T-helper 17 cell (primary cell): ENCODE measurements at places on chromosomes 3 and 15. TPM values are rescaled to one million over a fixed set of nuclear protein-coding genes. Genes with fewer than 3 reads are reported as not detected.

DNA sequence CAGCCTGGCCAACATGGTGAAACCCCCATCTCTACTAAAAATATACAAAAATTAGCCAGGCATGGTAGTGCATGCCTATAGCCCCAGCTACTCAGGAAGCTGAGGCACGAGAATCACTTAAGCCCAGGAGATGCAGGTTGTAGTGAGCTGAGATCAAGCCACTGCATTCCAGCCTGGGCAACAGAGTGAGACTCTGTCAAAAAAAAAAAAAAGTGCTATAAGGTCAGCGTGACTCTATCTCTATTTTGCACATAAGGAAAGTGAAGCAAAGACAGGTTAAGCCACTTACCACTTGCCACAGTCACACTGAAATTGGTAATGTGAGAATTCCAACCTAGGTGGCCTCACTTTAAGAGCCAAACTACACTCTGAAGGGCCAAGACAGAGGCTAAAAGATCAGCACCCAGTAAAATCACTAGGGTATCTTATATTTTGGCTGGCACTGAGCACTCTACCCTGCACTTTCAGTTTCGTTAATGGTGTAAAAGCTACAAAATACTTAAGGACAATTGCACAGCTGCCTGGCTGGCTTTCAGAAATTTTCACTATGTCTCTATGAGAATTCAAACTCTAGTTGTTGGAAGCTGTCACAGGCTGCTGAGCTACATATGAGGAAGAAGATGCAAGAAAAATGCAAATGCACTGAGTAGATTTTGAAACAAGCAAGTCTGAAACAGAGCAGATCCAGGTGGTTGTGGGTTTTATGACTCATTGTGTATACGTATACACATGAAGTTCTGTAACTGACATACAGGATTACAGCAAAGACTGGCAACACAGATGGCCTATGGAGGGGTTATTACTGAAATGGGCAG is 32.7 kb downstream of the TRANK1 start:
- H3K4me1 ChIP-seq: peaks cover 28% of the 10 kb centered on the region
- peak overlapping the region; percentile 95 for H3K27ac ChIP-seq
- no peak for DNase-seq
- peaks cover 5% of the 10 kb centered on the region for H3K36me3 ChIP-seq

DNA sequence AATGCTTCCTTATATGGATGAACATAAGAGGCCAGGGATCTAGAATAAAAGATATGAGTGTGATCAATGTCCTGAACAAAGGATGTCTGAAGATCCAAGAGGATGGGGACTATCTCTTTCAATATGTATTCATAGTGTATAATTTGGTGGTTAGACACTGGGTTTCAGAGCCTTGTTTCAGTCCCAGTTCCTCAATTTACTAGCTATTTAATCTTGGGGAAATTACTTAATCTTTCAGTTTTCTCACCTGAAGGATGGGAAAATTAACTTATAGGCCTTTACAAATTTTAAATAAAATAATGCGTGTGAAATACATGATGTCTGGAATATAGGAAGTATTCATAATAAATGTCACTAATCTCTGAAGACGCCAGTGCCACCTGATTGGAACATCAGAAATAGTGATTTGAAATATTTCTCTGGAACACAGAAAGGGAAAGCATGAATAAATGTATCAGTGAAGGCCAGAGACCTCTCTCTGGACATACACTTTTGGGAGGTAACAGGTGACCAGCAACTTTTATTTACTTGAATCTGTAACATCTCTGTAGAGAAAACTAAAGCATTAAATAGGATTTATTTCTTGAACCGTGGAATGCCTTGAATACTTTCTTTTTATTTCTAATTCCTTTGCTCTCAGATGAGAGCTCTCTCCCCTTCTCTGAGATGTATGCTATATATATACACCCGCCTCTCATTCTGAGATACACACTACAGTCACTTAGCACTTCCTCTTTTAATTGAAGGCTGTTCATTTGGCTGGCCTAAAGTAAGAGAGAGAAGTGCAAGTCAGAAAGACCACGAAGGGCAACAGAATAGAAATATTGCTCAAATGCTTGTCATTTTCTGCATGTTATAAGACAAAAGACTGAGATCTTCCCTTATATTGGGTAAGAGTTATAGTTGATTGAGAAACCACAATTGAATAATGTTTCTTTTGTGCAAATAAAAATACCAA is 407.1 kb downstream of the LSAMP start:
- H3K4me3 ChIP-seq: no peak overlapping the region
- no peaks in the 10 kb centered on the region for H3K36me3 ChIP-seq
- DNase-seq: no peak
- H3K27ac ChIP-seq: no peak overlapping the region

DNA sequence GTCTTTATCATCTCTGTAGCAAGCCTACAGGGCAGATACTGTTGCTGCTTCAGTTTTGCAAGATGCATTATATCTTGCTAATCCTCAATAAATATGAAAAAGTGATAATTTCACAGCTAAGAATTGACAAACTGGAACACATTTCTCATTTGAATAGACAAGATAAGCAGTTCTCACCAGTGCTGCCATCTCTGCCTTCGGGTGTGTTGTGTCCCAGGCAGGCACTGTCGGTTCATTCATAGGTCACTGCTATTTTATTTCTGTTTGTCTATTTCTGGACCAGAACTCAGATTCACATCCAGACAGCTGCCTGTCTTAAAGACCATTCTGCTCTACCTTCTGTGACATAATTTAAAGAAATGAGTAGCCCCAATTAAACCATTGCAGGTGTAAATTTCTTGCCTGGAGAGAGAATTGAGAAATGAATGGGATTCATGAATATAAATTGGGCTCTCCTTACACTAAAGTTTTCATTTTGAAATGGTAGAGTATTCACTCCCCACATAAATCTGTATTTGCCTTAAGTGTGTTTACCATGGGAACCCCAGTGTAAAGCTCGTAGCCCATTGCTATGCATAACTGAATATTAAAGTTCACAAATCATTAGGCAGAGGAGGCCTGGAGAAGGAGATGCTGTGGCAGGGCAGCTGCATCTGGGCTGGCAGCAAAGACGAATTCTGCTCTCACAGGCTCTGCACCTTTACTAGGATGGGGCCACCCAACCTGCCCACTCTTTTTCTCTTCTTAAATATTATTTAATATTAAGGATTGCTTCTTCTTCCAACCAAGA is 149.9 kb downstream of the ARPP21 start:
- no peaks in the 10 kb centered on the region for H3K36me3 ChIP-seq
- no peak for DNase-seq
- H3K27ac ChIP-seq: no peak overlapping the region
- H3K4me1 ChIP-seq: no peaks in the 10 kb centered on the region

DNA sequence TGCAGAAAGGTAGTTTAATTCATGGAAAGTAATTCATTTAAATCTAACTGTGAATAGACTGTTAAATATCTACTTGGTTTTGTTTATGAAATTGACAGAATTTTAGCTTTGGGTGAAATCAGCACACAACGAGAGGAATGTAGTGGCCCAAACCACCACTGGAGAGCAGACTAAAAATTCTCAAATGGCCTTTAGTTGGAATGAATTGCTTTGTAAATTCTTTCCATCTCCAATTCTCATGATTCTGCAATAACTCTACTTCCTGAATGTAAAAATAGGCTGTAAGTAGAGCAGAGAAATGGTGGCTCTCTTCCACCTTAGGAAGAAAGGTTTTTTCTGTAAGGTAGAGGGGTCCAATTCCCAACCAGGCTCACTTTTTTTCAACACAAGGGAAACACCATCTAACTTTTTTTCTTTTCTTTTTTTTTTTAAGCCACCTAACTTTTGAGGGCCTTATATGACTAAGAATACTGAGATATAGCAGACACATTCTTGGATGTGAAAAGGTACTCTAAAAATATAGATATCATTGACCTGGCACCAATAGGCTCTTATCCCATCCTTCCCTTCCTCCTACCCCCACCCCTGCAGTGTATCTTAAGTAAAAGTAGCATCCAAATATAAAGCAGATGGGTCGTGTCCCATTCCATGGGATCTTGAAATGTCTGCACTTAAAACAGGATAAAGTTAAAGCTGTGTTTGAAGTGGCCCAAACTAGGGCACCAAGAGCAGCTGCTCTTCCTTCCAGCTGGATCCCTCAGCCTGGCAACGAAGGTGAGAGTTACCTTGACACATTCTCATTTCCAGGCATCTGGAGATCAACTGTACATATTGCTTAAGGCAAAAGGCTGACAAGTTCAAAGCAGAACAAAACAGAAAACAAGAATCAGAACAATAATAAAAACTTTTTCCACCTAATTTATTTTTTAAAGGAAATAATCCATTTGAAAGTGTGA is 194.1 kb downstream of the TPRG1 start:
- no peak for DNase-seq
- peaks cover 2% of the 10 kb centered on the region for H3K4me1 ChIP-seq
- no peaks in the 10 kb centered on the region for H3K27me3 ChIP-seq
- H3K4me3 ChIP-seq: no peak overlapping the region

The SLC51B gene
- total RNA-seq: not detected
